ENCODE measurements at places on chromosomes 4 and X. TPM values are rescaled to one million over a fixed set of nuclear protein-coding genes. Genes with fewer than 3 reads are reported as not detected.
A peak's percentile ranks its signal among the peaks of the same experiment; 100 is the strongest.

DUSP21 gene
- total RNA-seq = not detected

- H3K4me1 ChIP-seq = no peaks in the 10 kb centered on the region
- H3K4me3 ChIP-seq = no peak overlapping the region
- DNase-seq = no peak
- no peak overlapping the region for H3K27ac ChIP-seq
Observed at GRCh38 chr4:17009871-17010367, 111.5 kb upstream of the LDB2 start.

- no peaks in the 10 kb centered on the region for H3K36me3 ChIP-seq
- H3K4me1 ChIP-seq = no peaks in the 10 kb centered on the region
- no peak for DNase-seq
- H3K27me3 ChIP-seq = no peaks in the 10 kb centered on the region
- H3K4me3 ChIP-seq = no peak overlapping the region
- H3K27ac ChIP-seq = no peak overlapping the region
Observed at GRCh38 chr4:86184901-86185285, 175.0 kb downstream of the MAPK10 start.

DNA sequence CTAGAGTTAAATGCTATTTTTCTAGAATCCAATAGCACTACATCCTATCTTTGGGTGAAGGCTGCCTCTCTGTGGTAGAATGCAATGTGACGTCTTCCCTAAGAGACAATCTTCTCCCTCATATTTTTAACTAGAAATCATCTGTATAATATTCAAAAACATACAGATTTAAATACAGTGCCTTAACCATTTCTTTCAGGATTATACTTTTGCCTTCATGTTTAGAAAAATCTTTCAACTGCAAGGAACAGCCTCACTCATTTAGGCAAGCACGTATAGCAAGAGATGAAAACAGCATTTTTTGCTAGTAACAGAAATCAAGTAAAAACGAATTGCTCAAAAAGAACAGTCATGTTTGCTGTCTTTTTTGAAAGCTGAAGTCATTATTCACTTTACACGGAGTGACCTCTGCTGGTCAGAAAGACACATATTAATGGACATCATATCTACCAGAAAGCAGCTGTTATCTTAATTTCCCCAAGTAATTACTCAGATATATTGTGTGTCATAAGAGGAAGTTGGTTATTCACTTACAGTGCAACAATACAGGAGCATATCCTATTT is 422.3 kb downstream of the STPG2 start:
- H3K4me3 ChIP-seq = no peak overlapping the region
- H3K27ac ChIP-seq = no peak overlapping the region
- no peaks in the 10 kb centered on the region for H3K4me1 ChIP-seq
- H3K36me3 ChIP-seq = no peaks in the 10 kb centered on the region
- no peak for DNase-seq

GRCh38 chrX:283115-283845 is 2.1 kb downstream of the PLCXD1 start:
- no peaks in the 10 kb centered on the region for H3K36me3 ChIP-seq
- no peaks in the 10 kb centered on the region for H3K27me3 ChIP-seq
- peak overlapping the region; percentile 61 for H3K27ac ChIP-seq

DNA sequence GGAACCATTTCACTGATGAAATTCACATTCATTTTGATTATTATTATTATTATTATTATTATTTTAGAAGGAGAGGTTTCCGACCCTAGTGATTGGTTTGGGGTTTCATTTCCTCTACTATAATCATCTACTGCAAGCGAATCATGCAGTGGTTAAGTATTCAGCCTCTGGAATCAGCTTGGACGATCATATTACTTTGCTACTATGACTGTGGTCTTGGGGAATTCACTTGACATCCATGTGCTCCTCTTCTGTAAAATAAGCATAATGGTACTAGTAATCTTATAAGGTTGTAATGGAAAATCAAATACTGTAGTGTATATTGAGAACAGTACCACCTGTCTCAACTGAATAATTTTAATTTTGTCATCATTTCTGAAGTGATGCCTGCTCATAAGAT is 132.1 kb upstream of the SLC4A4 start:
- H3K27ac ChIP-seq = no peak overlapping the region
- H3K36me3 ChIP-seq = no peaks in the 10 kb centered on the region
- H3K27me3 ChIP-seq = no peaks in the 10 kb centered on the region
- no peak for DNase-seq
- H3K4me1 ChIP-seq = peaks cover 3% of the 10 kb centered on the region

NPFFR2 gene
- total RNA-seq = not detected

DNA sequence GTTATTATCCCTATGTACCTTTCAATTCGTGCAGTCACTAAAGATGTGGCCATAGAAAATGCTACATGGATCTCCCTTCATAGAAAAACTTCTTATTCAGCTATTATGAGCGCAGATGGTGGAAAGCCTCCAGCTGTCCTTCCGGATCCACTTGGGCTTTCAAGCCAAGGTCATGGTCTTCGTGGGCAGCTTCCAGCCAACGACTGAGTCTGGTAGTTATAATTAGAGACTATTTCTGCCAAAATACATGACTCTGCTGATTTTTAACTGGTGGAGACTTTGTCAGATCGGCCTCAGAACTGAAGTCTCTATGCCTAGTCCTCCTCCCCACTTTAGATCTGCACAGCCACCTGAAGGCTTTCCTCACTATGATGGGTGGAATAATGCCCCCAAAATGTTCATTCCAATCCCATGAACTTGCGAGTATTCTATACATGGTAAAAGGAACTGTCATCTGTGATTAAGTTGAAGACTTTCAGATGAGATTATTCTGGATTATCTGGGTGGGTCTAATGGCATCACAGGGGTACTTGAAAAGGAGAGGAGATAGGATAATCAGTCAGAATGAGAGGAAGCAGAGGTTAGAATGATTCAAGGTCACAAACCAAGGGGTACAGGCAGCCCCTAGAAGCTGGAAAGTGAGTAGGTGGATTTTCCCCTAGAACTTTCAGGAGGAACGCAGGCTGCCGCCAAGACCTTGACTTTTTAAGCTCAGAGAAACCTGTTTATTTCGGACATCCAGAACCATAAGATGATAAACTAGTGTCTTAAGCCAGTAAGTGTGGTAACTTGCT is 171.1 kb upstream of the CXCL13 start:
- H3K27me3 ChIP-seq = no peaks in the 10 kb centered on the region
- no peak overlapping the region for H3K27ac ChIP-seq
- H3K36me3 ChIP-seq = no peaks in the 10 kb centered on the region
- DNase-seq = peak; percentile 47

RAB9A gene
- total RNA-seq = 14.3 TPM

GPRIN3 gene
- total RNA-seq = 5.3 TPM

CT45A10 gene
- not detected for total RNA-seq

DNA sequence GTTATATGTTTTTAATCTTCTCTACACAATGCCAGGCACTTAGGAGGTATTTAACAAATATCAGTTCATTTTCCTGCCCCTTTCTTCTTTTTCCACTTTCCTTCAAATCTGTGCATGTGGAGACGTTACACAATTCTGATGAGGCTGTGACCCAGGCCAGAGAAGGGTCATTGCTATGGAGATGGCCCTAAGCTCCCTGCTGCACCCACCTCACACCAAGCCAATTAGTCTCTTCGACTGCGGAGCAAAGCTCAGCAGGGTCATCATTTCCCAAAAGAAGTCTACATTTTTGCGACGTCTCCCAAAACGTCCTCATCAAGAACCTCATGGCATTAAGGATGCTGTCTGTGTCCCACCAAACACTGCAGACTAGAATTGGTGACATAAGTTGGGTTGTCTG is 28.9 kb upstream of the VEGFD start:
- H3K36me3 ChIP-seq = no peaks in the 10 kb centered on the region
- no peaks in the 10 kb centered on the region for H3K4me1 ChIP-seq
- no peak overlapping the region for H3K27ac ChIP-seq
- no peaks in the 10 kb centered on the region for H3K27me3 ChIP-seq

GASK1B gene
- 15.5 TPM for total RNA-seq

DNA sequence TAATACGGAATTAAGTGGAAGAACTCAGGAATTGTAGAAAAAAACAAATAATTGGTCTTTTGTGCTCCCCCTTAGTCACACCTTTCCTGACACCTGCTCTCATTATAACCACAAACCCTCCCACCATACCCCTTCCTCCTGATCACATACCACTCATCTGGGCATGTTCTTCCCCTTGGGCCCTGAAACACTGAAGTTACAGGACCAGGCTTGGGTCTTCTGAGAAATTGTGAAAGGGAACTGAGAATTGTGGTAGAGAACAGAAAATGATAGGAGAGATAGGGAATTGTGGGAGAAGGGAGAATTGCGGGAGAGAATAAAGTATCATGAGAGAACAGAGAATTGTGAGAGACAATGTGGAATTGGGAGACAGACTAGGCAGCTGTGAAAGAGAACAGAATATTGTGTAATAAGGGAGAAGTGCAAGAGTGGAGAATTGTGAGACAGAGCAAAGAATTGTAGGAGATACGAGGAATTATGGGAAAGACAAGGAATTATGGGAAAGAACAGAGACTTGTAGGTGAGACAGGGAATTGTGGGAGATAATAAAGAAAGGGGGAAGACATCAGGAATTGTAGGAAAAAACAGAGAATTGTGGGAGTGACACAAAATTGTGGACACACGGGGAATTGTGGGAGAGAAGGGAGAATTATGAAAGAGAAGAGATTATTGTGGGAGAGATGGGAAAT is 2.7 kb upstream of the HCCS start:
- DNase-seq = no peak
- no peaks in the 10 kb centered on the region for H3K27me3 ChIP-seq
- H3K4me1 ChIP-seq = peaks cover 11% of the 10 kb centered on the region
- H3K4me3 ChIP-seq = no peak overlapping the region
- H3K36me3 ChIP-seq = no peaks in the 10 kb centered on the region

STPG2 gene
- total RNA-seq = 1.6 TPM

KDM6A gene
- 30.7 TPM for total RNA-seq

TRIM2 gene
- total RNA-seq = 31.3 TPM

PIN4 gene
- total RNA-seq = 4.4 TPM

S100P gene
- total RNA-seq = not detected

RBM46 gene
- total RNA-seq = not detected

REPS2 gene
- 19.7 TPM for total RNA-seq

GRCh38 chr4:5036239-5036638 is 15.0 kb upstream of the STK32B start:
- no peaks in the 10 kb centered on the region for H3K4me1 ChIP-seq
- no peak overlapping the region for H3K4me3 ChIP-seq
- no peak for DNase-seq
- H3K27me3 ChIP-seq = no peaks in the 10 kb centered on the region
- H3K27ac ChIP-seq = no peak overlapping the region

- H3K4me3 ChIP-seq = no peak overlapping the region
- DNase-seq = no peak
- H3K27me3 ChIP-seq = no peaks in the 10 kb centered on the region
- H3K27ac ChIP-seq = no peak overlapping the region
Observed at GRCh38 chrX:69215161-69215875, 50.1 kb upstream of the PJA1 start.

DCLK2 gene
- total RNA-seq = 4.6 TPM

DNA sequence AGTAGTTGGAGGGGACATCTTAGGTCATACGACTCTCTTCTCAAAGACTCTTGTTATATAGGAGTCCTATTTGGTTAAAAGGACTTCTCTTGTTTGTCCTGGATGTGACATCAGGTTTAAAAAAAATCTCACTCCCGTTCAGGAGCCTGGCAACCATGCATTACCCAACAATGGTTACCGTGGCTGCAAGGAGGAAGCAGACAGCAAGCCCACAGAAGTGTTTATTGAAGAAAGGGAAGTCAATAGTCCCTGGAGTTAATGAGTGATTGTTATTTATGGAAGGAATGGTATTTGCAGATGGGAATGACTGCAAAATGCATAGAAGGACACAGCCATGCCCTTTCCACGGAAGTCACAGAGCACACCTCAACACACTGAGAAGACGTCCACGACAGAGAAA is 75.9 kb upstream of the ENPP6 start:
- H3K27ac ChIP-seq = no peak overlapping the region
- no peaks in the 10 kb centered on the region for H3K36me3 ChIP-seq
- no peaks in the 10 kb centered on the region for H3K4me1 ChIP-seq

DNA sequence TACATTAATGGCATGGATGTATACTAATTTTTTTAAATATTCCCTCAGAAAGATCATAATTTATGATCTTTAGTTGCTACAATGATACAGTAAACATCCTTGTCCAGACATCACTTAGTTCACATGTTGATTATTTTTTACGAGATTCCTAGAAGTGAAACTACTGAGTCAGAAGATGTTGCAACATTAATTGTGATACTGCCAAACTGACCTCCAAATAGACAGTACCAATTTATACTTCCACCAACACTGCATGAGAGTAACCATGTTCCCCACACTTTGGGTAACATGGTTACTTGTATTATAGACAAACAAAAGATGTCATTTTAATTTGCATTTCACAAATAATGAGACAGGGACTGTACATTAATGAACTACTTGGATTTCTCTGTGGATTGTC is 19.6 kb downstream of the RCHY1 start:
- H3K36me3 ChIP-seq = peaks cover 3% of the 10 kb centered on the region
- H3K27me3 ChIP-seq = no peaks in the 10 kb centered on the region
- no peak overlapping the region for H3K27ac ChIP-seq
- no peak for DNase-seq

BTK gene
- 2.6 TPM for total RNA-seq

- no peak for DNase-seq
- H3K27me3 ChIP-seq = no peaks in the 10 kb centered on the region
- no peaks in the 10 kb centered on the region for H3K4me1 ChIP-seq
- no peaks in the 10 kb centered on the region for H3K36me3 ChIP-seq
Observed at GRCh38 chrX:78456909-78457308, 129.5 kb upstream of the CYSLTR1 start.

HAUS7 gene
- 38.2 TPM for total RNA-seq

SYNPO2 gene
- 7.6 TPM for total RNA-seq

GRCh38 chrX:12814420-12814819 is 23.2 kb downstream of the PRPS2 start:
- no peak overlapping the region for H3K27ac ChIP-seq
- no peaks in the 10 kb centered on the region for H3K36me3 ChIP-seq
- peak; percentile 40 for DNase-seq

GRCh38 chr4:69785211-69785831 is 24.9 kb upstream of the SULT1B1 start:
- H3K4me3 ChIP-seq = no peak overlapping the region
- no peaks in the 10 kb centered on the region for H3K4me1 ChIP-seq
- no peak for DNase-seq
- no peaks in the 10 kb centered on the region for H3K36me3 ChIP-seq
- no peaks in the 10 kb centered on the region for H3K27me3 ChIP-seq

KLB gene
- 3.6 TPM for total RNA-seq

- H3K4me1 ChIP-seq = no peaks in the 10 kb centered on the region
- no peaks in the 10 kb centered on the region for H3K27me3 ChIP-seq
- H3K27ac ChIP-seq = no peak overlapping the region
- no peak for DNase-seq
- no peaks in the 10 kb centered on the region for H3K36me3 ChIP-seq
- no peak overlapping the region for H3K4me3 ChIP-seq
Observed at GRCh38 chr4:118410138-118410537, 57.3 kb upstream of the PRSS12 start.

- no peaks in the 10 kb centered on the region for H3K4me1 ChIP-seq
- no peak overlapping the region for H3K27ac ChIP-seq
- H3K4me3 ChIP-seq = no peak overlapping the region
- no peaks in the 10 kb centered on the region for H3K36me3 ChIP-seq
Observed at GRCh38 chr4:24992968-24993367, 37.8 kb downstream of the LGI2 start.

All from body of pancreas (tissue), 4 donors.